ENCODE measurements at places on chromosomes 7 and 10. TPM values are rescaled to one million over a fixed set of nuclear protein-coding genes. Genes with fewer than 3 reads are reported as not detected.

VIPR2 gene
- 13.5 TPM for total RNA-seq

CHAT gene
- total RNA-seq, result 1.8 TPM

MYO3A gene
- total RNA-seq, result 10.5 TPM

SMC3 gene
- 93.5 TPM for total RNA-seq

SHH gene
- total RNA-seq, result 0.33 TPM

GPRIN2 gene
- total RNA-seq, result 9.0 TPM

NKX2-3 gene
- total RNA-seq, result not detected

DOCK1 gene
- 77.0 TPM for total RNA-seq

TMEM184A gene
- 3.5 TPM for total RNA-seq

DDX21 gene
- total RNA-seq, result 40.9 TPM

Measured in camera-type eye (tissue), 1 donor.